ENCODE measurements at places on chromosomes 5 and 9.

DNA sequence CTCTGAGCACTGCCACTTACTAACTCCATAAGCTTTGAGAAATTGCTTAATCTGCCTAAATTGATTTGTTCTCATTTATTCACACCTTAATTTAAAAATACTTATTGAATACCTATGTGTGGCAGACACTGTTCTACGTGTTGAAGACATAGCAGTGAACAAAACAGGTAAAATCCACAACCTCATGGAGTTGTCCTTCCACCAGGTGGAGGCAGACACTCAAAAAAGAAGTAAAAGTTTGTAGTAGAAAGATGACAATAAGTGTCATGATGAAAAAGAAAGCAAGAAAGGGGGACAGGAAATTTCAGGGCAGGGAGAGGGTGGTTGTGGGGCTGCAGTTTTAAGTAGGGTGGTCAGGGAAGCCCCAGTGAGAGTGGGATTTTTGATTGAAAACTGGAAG, 94.9 kb downstream of the SREK1 start:
- no peak for DNase-seq

DNA sequence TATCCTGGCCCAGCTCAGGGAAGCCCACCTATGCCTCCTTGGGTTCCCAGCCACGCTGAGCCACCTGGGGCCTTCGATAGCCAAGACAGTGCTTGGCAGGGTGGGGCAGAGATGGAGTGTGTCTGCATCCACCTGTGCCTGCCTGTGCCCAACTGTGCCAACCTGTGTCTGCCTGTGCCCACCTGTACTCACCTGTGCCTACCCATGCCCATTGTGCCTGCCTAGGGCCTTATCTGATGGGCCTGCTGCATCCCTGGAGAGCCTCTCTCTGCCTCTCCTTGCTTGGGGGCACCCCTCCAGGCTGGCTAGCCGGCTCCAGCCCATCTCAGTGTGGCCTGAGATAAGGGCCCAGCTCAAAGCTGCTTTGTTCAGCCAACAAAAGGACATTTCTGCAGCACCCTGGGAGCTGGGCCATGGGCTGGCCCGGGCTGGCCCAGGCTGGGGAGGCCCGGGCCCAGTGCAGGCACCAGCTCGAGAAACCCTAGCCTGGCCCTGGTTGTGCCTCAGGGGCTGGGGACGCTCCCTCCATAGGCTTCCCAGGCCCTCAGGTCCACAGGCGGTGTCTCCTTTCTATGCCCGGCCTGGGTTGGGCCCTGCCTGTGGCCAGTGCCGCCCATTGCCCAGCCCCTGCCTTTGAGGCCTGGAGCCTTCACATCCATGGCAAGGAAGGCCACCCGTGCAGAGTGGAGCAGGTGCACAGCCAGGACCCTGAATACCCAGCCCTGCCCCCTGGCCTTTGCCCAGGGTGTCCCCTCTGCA, 37.3 kb upstream of the NOTCH1 start:
- no peak for DNase-seq

DNA sequence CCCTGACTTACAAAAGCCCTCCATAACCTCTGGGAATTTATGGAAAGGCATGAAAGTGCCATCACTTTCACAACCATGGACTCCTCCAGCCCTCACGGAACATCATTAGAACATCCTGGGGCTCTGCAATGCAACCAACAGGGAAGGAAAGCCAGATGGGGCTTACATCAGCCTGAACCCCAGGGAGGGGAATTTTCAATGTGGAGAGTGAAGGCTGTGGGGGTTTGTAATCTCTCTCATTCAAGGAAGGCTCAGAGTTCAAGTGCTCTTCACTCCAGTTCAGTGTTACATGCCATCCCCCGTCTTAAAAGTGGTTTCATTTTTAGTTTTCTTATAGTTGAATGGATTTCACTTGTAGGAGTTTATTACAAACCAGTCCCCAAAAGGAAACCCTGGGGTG, 5.7 kb downstream of the SPRY4 start:
- DNase-seq, result no peak

DNA sequence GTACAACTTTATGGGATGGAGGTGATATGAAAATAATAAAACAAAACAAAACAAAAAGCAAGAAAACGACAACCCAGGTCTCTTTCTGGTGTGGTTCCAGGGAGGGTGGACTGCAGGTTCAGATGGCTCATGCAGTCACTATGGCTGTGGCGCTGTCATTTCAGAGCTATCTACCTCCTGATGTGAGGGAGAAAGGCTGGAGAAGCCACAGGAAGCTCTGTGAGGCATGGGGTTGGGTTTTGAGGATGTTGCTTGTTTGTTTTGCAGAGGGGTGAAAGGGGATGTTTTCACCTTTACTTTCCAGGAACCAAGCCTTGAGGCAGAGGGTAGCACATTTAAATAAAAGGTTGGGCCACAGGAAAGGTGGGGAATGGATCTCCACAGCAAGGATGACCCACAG, 18.7 kb downstream of the NIPAL4 start:
- DNase-seq, result no peak

GRCh38 chr9:89738137-89738932, 133.5 kb downstream of the GADD45G start:
- no peak for DNase-seq

- no peak for DNase-seq
Observed at GRCh38 chr9:135827866-135828580, 79.3 kb downstream of the CAMSAP1 start.

GRCh38 chr9:109755040-109755439, 25.0 kb upstream of the PALM2AKAP2 start:
- DNase-seq, result no peak

DNA sequence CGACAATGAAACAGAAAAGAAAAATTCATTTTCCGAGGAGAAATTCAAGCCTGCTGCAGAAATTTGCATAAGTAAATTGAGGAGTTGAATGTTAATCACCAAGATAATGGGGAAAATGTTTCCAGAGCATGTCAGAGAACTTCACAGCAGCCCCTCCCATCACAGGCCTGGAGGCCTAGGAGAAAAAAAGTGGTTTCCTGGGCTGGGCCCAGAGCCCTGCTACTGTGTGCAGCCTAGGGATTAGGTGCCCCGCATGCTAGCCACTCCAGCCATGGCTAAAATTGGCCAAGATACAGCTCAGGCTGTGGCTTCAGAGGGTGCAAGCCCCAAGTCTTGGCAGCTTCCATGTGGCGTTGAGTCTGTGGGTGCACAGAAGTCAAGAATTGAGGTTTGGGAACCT, 82.7 kb upstream of the EFNA5 start:
- DNase-seq, result no peak

DNA sequence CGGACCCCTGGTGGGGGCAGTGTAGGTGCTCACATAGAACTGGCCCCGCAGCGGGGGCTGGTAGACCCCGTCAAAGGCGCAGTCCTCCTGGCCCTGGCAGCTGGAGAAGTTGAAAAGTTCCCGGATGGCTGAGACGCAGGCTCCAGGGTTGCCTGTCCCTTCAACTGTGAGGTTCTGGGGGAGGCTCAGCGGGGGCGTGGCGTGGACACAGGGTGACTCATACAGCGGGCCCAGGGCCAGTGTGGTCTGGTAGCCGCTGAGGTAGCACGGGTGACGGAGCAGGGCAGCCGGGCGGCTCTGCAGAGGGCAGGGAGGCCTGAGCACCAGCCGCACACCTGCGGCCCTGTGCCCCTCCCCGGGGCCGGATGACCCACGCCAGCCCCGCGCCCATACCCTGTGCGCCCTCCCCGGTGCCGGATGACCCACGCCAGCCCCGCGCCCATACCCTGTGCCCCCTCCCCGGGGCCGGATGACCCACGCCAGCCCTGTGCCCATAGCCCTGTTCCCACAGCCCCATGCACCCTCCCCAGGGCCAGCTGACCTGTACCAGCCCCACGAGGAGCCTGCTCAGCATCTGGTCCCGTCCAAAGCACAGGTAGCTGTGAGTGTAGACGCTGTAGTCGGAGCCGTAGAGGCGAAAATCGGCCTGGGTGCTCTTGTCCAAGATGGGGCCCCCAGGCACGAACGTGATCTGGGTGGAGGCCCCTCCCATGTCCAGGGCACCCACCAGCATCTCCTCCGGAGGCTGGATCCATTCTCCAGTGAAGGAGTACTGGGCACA, 5.0 kb downstream of the ENTPD8 start:
- DNase-seq, result no peak

DNA sequence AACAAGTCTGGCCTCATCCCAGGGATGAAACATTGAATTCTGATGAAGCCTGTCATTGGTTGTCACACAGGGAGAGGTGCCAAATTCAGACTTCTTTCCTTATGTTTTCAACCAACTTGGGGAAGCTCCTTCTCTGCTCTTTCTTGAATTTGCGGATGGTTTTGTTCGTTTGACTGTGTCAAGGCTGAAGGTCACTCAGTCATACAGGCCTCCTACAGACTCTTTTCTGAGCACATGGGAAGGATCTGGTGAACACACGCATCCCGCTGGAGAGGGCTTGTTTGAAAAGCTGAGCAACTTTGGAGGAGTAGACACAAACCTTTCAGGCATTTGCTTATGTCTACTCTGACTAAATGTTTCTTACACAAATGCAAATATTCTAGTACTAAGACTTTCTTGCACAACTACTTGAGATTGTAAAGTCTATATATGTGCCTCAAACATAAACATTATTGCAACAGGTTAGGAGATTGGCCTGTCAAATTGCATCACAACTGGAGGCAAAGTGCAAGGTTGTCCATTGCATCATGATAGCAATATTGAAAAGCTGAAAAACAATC, 151.5 kb upstream of the NR3C1 start:
- no peak for DNase-seq

DNA sequence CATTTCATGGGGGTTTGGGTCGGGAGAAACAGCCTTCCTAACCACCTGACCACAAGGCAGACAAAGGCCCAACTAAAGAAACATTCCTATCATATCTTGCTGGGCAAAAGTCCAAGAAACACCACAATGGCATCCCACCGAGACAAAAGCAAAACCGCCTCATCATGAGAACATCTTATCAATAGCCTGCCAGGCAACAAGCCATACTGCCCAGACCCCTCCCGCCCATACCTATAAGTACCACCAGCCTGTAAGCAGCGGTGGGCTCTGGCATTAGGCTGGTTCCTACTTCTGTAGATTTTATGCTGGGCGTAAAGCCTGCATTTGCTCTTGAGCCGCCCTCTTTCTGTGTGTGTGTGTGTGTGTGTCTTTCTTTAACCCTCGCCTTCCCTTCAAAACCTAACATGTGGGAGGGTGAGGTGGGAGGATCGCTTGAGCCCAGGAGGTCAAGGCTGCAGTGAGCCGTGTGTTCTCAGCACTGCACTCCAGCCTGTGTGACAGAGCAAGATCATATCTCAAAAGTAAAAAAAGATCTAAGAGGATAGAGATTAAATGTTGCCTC, 56.9 kb downstream of the PDE6A start:
- no peak for DNase-seq

GRCh38 chr5:79800979-79801827, 111.6 kb downstream of the CMYA5 start:
- DNase-seq, result no peak

DNA sequence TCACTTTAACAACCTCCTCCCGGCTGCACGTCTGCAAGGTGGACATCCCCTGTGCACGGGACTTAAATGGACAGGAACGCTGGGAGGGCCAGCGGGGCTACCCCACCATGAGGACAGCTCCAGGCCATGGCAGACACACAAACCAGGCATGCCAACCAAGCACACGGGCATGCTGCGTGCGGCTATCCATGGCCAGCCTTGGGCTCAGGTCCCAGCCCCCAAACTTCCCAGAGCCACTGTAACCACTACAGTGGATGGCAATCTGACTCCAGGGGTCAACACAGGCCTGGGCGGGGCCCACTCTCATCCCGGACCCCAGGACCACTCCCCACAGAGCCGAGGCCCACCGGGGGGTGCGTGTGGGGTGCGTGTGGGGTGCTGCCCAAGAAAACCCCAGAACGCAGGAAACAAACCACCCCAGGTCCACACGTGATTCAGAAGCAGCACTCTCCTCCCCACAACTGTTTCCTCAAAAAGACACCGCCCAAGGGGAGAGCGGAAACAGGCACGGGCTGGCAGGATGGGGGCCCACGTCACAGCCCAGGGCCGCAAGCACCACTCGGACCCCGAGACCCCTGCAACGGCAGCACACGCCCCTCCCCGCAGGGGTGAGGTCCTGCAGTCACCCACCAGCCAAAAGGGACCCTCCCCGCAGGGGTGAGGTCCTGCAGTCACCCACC, 7.4 kb downstream of the SLC12A7 start:
- no peak for DNase-seq

All from stimulated activated CD8-positive, alpha-beta memory T cell treated with anti-CD3 and anti-CD28 coated beads, Interleukin-4, amount 100 ng/mL, for 4 hours (primary cell).